ENCODE measurements at places on chromosomes 4 and X.

DNA sequence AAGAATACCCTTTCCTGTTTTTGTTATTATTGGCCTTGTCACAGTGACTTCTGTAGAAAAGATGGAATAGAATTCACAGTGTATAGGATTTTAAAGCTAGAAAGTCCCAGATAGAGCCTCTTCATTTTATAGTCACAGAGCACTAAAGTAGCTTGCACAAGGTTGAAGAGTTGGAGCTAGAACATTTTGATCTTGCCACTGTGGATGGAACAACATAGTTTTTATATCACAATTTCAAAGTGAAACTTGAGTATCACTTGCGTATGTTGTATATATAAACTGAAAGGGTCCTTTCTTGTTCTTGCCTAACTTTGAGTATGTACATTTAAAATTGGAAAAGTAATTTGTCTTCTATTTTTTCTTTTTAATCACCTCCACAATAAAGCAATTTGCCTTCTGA is 2.7 kb downstream of the USO1 start:
- DNase-seq = no peak

GRCh38 chrX:154660541-154660940 is 7.2 kb upstream of the CTAG2 start:
- DNase-seq = no peak

GRCh38 chr4:24793219-24794005 is 2.0 kb upstream of the SOD3 start:
- DNase-seq = no peak

- DNase-seq = no peak
Measured at GRCh38 chr4:64642936-64643335, 233.7 kb upstream of the TECRL start.

- no peak for DNase-seq
Measured at GRCh38 chrX:8971116-8971515, 62.8 kb downstream of the FAM9B start.

DNA sequence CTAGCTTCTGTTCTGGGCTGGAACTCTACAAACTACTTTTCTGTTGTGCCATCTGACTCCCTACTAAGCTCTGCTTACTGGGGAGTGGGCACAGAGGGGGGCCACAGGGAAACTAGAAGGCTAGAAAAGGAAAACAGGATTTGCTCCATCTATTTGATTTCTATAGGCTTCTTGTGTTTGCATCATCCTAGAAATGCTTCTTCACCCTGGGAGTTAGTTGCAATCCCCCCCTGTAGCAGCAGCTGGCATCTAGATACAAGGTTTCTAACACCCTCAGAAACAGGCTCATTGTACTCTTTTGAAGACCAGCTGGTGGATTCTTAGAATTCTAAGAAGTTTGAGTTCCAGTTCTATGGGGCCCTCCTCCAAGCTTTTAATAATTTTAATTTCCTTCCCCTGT is 213.4 kb downstream of the TMA16 start:
- no peak for DNase-seq

DNA sequence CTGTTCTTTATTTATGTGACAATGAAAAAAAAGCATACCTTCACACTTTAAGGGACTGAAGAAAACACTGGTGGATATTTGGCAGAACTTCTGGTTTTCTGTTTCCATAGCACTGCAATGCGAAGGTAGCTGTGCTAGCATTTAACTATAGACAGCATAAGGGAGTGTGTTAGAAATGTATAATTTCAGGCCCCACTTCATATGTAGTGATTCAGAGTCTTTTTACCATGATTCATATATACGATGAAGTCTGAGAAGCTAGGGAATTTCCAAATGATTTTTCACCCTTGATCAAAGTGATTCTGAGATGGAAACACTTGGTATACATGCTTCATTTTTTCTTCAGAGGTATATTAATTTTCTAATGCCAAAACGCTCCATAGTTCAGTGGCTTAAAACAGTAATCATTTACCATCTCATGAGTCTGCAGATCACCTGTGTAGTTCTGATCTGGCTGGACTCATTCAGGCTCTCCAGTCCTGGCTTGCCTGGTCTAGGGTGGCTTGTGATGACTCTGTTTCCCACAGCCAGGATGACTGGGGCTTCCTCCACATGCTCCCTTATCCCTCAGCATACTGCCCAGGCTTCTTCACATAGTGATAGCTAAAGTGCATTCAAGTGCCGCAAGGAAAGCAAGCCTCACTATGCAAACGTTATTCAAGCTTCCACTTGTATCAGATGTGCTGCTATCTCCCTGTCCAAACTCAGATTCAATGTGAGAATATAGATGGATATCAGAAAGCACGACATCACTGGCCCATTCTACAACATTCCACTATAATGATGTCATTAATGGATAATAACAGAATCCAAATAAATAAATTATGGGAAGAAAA is 790.1 kb downstream of the TECRL start:
- no peak for DNase-seq

- DNase-seq = no peak
Measured at GRCh38 chr4:57109847-57110639, at the start of gene IGFBP7. Gene IGFBP7 (minus strand): TSS chr4:57110385. CDS start chr4:57110351, 34 bp downstream.

GRCh38 chr4:169219440-169219839 is 51.3 kb downstream of the SH3RF1 start:
- no peak for DNase-seq

DNA sequence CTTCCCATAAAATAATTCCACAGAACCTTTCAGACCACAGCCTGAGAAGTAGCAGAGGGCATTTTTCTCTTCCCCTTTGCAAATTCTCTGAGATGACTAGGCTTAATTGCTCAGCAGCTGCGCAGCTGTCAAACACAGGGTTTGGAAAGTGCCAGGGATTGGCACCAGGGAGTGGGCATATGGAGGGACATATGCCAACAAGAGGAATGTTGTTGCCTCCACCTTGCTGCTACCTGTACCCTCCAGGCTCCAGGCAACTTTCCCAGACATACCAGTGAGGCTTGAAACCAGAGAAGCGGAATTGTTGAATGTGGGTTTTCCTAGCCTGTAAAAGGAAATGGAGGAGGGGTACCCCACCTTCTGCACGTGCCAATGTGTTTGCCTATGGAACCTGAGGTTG is 256.2 kb upstream of the GPR101 start:
- DNase-seq = no peak

- DNase-seq = no peak
Measured at GRCh38 chrX:111483881-111484280, 27.6 kb upstream of the SERTM2 start.

GRCh38 chr4:184475096-184475461 is 729 bp upstream of the IRF2 start:
- DNase-seq = no peak

- no peak for DNase-seq
Measured at GRCh38 chrX:55008571-55009358, 8.6 kb downstream of the APEX2 start.

GRCh38 chr4:176921256-176921655 is 128.5 kb upstream of the VEGFC start:
- DNase-seq = no peak

GRCh38 chrX:637660-638481 is 7.3 kb downstream of the SHOX start:
- DNase-seq = no peak

DNA sequence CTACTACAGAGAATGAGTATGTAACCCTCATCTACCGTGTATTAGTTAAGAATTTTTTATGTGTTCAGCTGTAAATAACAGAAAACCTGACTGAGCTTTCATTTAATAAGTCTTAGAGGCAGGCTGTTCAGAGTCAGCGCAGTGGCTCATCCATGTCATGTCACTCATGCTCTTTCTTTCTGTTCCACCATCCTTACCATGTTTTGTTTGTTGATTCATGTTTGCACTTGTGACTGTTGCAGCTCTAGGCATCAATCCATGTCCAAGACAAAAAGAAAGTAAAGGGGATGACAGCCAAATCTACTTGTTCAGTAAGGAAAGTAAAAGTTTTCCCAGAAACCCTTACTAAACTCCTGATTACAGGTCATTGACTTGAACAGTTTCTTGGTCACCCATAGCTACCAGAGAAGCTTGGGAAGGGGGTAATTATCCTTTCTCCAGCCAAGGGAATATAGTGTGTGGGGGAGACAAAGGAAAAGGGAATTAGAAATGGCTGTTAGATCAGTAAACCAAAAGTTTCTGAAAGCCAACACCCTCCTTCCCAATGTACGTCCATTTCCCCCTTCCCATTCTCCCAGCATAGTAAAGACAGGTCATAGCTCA is 9.0 kb downstream of the ART3 start:
- no peak for DNase-seq

- no peak for DNase-seq
Measured at GRCh38 chr4:180156684-180157083, 2086.5 kb upstream of the TENM3 start.

Measured in stimulated activated CD8-positive, alpha-beta memory T cell treated with anti-CD3 and anti-CD28 coated beads, Interleukin-7, amount 100 ng/mL, for 1 hour (primary cell).